Astrocyte of the cerebellum (primary cell): ENCODE measurements at places on chromosomes 4 and X.
A peak's percentile ranks its signal among the peaks of the same experiment; 100 is the strongest.

GRCh38 chr4:169906104-169906503 is 120.1 kb downstream of the MFAP3L start:
- no peak for DNase-seq

DNA sequence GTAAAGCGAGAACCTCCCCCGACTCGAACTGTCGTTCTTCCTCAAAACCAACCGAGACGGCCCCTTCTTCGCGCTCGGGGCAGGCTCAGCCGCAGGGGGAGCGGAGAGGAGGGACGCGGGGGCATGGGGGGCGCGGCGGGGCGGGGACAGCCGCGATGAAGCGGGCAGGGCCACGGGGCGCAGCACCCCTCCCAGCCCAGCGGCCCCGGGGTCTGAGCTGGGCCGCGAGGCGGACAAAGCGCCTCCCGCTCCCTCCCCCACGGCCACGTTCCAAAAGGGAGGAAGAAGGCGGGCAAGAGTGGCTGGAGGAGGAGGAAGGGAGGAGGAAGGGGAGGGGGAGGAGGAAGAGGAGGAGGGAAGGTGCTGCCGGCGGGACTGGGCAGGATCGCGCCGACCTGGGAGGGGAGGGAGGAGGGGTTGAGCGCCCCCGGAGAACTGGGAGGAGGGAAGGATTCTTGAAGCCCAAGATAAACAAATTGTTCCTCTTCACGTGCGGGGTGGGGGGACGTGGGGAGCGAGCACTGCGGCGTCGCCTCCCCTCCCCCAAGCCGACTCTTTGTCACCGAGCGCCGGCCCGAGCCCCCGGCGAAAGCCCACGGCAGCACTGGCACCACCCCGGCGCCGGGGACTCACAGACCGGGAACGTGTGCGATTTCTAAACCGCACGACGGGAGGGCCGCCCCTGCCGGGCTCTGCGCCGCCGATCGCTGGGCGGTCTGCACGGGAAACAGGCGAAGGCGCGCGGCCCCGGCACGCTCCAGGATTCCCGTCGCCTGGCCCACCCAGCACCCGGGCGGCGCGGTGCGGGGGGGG is 2.9 kb downstream of the MAML3 start:
- DNase-seq: peak; percentile 90

DNA sequence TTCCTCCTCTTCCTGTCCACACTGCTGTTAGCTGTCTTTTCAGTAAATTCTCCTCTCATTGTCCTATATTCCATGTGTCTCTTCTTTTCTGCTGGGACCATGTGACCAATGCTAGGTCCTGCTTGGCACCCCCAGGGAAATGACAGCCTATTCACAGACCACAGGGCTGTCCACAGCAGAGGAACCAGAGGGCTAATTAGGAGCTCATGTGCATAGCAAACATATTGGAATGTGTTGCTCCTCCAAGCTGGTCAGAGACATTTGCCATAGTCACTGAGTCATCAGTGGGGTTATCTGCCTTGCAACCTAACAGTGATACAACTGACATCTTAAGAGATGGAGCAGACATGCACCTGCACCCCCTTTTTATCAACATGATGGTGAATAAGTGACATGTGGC is 67.9 kb upstream of the PUDP start:
- DNase-seq: no peak

DNA sequence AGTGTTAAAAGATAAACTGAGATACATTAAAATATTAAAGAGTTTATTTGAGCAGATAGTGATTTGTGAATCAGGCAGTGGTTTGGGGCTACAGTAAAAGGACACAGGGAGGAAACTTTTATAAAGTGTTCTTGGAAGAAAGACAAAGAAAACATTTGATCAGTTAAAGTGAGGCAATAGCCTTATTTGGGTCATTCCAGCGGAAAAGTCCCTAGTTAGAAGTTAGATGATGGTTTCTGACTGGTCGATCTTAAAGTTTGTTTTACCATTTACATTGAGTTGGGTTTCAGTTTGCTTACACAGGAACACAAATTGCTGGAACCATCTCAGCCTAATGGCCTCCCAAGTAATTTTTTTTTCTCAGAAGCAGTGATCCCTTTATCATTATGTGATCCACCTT is 69.7 kb downstream of the PPP1R2C start:
- DNase-seq: no peak

DNA sequence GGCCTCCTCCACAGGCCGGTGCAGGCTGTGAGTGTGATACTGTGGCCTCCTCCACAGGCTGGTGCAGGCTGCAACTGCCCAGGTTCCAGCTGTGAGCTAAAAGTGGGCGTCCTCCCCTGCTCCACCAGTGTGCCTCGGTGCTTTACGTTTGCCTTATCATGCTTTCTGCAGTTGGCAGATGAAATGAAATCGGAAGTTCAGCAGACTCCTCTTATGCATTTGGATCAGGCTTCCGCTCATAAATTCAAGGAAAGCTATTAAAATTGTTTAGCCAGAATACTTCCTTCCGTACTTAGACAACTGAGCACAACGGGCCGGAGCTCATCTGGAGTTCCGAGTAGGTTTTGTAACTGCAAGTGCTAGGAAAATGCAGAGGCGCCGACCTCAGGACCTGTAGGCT is 12.0 kb downstream of the CYP4V2 start:
- DNase-seq: no peak

- no peak for DNase-seq
Observed at GRCh38 chr4:121697564-121697963, 784 bp upstream of the ANXA5 start.

DNA sequence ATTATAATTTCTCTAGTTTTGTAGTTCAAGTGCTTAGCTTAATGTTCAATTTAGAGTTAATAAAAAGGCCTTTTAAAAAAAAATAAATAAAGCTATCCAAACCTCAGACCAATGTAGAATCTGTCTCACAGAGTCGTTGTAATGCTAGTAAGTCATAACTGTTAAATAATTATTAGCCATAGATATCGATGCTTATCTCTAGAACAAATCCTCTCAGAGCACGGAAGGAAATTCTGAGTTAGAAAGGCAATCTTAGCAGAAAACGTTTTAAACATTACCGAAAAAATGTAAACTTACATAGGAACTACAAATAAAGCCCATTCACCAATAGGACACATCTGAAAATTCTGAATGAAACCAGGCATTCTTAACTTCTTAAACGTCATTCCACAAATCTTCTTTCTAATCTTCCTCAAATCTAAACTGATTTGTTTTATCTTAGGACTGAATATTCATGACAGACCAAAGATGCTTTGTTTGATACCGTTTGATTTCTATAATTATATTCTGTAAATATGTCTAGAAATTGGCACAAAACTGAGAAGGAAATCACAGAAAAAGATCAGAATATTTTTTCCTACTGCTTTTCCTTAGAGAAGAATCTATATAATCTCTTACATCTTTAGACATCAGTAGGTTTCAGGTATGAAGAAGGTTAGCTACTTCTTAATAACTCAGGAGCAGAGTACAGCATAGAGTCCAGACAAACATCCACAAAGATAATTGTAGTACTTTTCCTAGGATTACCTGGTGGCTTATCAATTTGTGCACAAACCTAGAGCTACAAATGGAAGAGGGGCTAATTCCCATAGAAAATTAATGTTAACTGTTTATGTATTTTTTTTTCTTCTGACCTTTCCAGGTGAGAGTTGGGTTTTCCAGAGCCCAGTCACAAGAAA is 140.7 kb downstream of the BTC start:
- no peak for DNase-seq

- DNase-seq: no peak
Observed at GRCh38 chr4:26185436-26185835, 135.4 kb upstream of the RBPJ start.

GRCh38 chrX:37640142-37640541 is 45.4 kb upstream of the XK start:
- no peak for DNase-seq
